ENCODE measurements at places on chromosomes 6 and 20. TPM values are rescaled to one million over a fixed set of nuclear protein-coding genes. Genes with fewer than 3 reads are reported as not detected.

SALL4 gene
- total RNA-seq, result 0.09 TPM

DNMT3B gene
- total RNA-seq, result 1.6 TPM

PBOV1 gene
- total RNA-seq, result not detected

OTOR gene
- total RNA-seq, result not detected

ATP6V1G2 gene
- total RNA-seq, result not detected

MCHR2 gene
- total RNA-seq, result not detected

PRIM2 gene
- 46.9 TPM for total RNA-seq

SFTA2 gene
- not detected for total RNA-seq

LRRC73 gene
- 1.5 TPM for total RNA-seq

FOXQ1 gene
- not detected for total RNA-seq

SNRPB2 gene
- 39.5 TPM for total RNA-seq

CD109 gene
- total RNA-seq, result 30.6 TPM

CLDN20 gene
- total RNA-seq, result not detected

RIPPLY2 gene
- total RNA-seq, result 0.90 TPM

IRAK1BP1 gene
- 11.1 TPM for total RNA-seq

MACROD2 gene
- 9.7 TPM for total RNA-seq

SLC52A3 gene
- 0.83 TPM for total RNA-seq

SUMO4 gene
- 1.2 TPM for total RNA-seq

PPP1R14C gene
- total RNA-seq, result not detected

FGD2 gene
- 12.7 TPM for total RNA-seq

HTR1E gene
- total RNA-seq, result not detected

SLC24A3 gene
- 49.8 TPM for total RNA-seq

OPN5 gene
- total RNA-seq, result not detected

PKHD1 gene
- not detected for total RNA-seq

C20orf141 gene
- total RNA-seq, result not detected

PNLDC1 gene
- not detected for total RNA-seq

LY6G5B gene
- 27.4 TPM for total RNA-seq

ERVFRD-1 gene
- not detected for total RNA-seq

CST2 gene
- not detected for total RNA-seq
